Naive thymus-derived CD8-positive, alpha-beta T cell (primary cell): ENCODE measurements at places on chromosomes 11 and 22.

DNA sequence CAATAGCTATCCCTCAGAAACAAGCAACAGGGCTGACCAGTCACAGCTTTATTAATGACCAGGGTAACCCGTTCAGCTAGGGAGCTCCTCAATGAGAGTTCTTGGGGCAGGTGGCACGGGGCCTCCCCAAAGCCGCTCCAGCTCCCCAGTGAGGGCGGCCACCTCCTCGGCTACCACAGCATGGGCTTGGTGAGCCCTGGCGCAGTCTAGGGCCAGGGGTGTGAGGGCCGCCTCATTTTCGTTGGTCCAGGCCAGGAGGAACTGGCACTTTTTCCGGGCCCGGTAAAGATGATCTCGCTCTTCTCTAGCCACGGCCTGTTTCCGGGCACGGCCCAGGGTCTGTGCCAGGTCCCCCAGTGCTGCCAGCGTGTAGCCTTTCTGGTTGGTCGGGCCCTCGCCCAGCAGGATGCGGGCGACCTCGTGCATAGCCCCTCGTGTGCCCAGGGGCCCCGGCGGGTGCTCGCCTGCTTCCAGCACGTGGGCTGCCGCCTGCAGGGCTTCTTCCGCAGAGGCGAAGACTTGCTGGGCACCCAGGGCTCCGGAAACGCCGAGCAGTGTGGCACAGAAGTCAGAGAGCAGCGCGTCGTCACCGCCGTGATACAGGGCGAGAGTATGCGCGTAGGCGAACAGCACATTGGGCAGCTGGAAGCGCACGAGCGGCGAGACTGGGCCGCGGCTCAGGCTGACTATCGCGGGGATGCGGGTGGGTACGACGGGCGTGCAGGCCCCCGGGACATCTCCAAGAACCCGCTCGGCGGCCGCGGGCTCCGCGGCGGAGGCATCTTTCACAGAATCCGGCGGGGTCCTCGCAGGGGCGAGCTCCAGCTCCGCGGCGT is 913 bp downstream of the ZNHIT2 start:
- DNase-seq: peak; percentile 50

DNA sequence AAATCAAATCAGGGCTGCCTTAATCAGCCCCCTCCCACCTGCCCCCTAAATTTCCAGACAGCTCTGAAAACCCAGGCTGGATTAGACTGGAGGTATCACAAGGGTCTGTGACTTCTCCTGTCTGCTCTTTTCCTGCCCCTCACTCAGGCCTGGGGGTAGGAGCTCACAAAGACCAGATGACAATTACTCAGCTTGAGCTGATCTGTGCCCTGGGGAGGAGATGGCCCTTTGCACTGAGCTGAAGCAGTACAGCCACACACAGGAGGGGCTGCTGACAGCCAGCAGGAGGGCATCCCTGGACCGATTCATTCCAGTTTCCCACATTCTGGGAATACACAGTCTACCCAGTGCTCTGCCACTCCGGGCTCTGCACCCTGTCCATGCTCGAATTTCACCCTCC is 4.2 kb downstream of the ABCC8 start:
- DNase-seq: no peak

DNA sequence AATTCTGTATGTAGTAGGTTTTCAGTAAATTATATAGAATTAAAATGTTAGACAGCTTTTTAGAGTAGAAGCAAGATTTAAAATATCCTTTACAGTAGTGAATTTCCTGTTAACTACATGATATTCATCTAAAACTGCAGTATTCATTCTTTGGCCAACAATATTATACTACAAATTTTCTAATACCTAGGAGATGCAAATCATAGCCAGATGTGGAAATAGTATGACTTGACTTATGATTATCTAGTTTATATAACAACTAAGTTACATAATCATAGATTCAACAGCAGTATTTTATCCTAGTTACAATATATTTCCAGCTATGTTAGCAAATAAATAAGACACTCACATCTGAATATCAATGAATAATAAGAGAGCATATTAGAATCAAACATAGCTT is 163.2 kb downstream of the MSANTD4 start:
- no peak for DNase-seq

GRCh38 chr11:132349811-132350733 is 979.7 kb downstream of the NTM start:
- no peak for DNase-seq

DNA sequence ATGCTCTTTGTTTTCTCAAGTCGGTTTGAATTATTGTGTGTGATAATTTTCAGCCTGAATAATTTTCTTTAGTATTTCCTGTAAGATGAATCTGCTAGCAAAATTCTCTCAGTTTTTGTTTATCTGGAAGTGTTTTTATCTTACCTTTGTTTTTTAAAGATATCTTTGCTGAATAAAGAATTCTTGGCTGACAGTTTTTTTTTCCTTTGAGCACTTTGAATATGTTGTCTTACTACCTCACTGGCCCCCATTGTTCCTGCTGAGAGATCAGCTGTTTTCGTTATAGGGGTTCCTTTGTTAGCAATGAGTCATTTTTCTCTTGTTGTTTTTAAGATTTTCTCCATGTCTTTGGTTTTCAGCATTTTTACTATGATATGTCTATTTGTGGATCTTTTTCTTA is 63.0 kb downstream of the HORMAD2 start:
- DNase-seq: no peak

DNA sequence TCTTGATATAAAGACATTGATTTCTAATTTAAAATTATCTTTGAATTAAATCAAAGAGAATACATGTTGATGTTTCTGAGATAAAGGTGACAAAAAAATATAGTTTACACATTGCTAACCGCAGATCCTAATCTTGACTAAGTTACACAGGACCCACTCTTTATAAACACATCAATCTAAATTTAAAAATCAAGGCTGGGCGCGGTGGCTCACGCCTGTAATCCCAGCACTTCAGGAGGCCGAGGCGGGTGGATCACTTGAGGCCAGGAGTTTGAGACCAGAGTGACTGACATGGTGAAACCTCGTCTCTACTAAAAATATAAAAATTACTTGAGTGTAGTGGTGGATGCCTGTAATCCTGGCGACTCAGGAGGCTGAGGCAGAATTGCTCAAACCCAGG is 1.9 kb downstream of the ARFGAP3 start:
- no peak for DNase-seq

GRCh38 chr22:30441088-30441487 is 15.5 kb downstream of the MTFP1 start:
- DNase-seq: no peak

DNA sequence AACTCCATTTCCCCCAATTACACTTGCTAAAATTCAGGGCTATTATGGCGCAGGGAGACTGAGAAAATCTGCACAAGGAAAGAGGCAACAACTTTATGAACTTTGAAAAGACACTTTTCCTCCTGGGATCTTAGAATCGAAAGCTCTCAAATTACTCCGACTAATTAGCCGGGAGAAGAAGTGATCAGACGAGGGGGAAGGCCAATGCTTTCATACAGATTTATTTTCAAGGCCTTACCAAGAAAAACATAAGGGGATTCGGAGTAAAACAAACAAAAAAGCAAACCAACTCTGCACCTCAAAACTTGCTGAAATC is 1.6 kb downstream of the PAX6 start:
- DNase-seq: no peak

DNA sequence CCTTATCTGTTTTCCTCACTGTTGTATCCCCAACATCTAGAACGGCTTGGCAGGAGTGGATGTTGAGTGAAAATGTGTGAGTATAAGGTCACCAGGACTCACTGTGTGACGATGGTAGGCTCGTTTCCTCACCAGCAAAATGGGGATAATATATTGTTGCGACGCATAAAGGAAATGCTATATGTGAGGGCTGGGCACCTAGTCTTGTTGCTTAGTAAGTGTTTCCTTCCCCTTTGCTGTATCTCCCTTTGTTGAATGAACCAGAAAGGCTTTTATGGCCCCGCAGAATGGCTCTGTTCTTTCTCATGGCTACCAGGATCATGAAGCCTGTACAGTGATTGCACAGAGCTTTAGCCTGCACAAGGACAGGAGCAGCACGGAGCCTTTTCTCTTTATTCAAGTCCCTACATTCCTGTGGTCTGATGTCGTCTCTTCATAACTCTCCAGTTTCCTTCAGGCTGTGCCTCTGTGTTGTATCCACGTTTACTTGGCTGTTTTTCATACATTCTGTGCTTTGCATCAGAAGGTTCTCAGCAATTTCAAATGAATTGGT is 5.4 kb downstream of the TNRC6B start:
- DNase-seq: peak; percentile 43

DNA sequence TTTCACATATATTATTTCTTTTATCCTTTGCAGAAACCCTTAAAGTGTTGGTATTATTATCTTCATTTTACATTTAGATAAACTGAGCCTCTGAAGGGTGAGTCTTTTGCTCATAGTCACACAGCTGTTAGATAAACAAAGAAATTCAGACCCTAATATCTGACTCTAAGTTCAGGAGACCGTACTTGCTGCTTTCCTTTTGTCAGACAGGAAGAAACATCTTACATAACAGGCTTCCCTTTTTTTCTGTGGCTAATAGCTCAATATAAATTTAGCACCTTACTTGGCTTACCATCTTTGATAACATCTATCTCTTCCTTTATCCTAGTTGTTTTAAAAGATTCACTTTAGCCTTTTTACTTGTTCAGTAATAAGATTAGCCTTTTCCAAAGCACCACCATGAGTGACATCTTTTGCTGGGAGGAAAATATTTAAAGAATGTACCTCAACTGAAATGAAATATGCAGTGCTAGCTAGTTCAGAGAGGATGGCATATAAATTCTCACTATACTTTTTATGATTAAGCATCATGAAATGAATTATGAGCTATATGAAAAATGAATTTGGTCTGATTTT is 128.6 kb downstream of the WNT11 start:
- DNase-seq: no peak

DNA sequence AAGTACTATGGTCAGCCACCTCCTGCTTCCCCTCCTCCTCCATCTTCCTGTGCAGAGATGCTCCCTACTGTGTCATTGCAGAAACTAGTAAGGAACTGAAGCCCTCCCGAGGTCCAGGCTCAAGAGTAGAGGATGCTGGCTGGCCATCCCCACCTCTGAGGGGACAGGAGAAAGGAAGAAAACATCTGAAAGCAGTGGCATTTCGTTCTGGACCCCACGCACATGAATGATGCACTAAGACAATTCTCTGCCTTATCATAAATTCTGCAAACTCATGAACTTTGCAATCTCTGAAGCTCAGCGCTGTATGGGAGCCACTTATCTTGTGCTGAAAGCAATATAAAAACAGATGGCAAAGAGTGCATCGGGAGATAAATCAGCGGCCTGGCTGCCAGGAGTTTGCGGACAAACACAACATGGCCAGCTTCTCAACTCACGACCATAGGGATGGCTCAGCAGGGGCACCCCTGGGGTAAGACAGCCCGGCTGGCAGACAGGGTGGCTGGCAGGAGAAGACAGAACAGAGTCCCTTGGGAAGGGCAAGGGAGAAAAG is 306.4 kb downstream of the NXPE2 start:
- no peak for DNase-seq

- no peak for DNase-seq
Observed at GRCh38 chr11:19187114-19187832, 14.5 kb downstream of the CSRP3 start.

DNA sequence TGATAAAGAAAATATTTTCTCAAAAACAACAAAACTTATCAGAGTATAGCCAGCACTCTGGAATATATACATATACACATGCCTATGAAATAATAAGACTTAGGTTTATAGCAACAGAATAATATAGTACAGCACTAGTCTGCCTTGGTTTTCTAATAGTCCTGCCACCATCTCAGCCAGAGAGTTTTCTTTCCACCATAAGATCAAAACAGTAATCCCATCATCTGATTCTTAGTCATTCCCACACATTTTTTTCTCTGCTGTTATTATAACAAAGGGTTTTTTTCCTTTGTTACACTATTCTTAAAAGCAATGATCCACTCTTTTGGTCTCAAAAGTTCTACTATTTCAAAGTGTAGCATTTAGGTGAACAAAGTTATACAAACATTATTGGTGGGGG is 15.1 kb downstream of the MTMR2 start:
- DNase-seq: no peak

DNA sequence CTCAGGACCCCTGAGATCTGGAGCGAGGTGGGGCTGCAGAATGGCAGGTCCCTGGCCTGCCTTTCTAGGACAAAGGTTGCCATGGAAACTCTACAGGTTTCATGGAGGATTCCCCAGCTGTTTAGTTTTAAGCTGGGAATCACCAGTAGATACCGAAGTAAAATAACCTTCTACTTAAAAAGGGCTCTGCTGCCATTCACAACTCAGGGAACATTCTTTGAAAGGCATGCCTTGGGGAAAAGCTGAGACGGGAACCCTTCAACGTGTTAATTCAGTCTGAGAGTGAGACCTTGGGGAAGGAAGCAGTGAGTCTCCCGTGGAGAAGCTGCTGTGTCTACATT is 493.3 kb downstream of the BRD1 start:
- no peak for DNase-seq

DNA sequence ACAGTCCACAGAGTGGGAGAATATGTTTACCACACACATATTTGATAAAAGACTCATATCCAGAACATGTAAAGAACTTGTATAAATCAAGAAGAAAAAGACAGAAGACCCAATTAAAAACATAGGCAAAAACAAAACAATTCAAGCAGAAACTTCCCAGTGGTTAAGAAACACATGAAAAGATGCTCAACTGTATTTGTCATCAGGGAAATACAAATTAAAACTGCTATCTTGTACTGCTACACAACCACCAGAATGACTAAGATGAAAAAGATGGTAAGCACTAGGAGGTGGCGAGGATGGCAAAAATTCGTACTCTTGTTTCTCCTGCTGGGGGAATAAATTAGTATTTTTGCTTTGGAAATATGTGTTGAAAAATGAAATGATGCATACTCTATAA is 192.3 kb upstream of the C11orf87 start:
- no peak for DNase-seq

GRCh38 chr11:126857860-126858808 is 142.4 kb downstream of the KIRREL3 start:
- no peak for DNase-seq

DNA sequence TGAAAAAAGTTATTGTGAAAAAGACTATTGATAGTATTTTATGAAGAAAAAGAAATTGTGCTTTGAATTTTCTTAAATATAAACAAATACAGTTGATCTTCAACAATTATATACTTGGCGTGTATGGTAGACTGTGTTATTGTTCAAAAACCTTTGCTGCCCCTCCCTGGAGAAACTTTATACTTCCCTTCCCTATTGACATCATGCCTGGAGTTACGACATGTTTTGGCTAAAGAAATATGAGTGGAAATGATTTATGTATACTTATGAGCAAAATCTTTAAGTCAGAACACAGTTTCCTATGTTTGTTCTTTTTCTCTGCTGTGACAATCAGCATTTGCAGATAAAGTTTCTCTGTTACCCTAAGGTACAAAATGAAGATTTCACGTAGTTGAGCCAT is 243.8 kb downstream of the TMEM135 start:
- DNase-seq: no peak
